ENCODE measurements at places on chromosomes 16 and 17.

- DNase-seq: no peak
Observed at GRCh38 chr17:30532871-30533270, 55.7 kb downstream of the GOSR1 start.

DNA sequence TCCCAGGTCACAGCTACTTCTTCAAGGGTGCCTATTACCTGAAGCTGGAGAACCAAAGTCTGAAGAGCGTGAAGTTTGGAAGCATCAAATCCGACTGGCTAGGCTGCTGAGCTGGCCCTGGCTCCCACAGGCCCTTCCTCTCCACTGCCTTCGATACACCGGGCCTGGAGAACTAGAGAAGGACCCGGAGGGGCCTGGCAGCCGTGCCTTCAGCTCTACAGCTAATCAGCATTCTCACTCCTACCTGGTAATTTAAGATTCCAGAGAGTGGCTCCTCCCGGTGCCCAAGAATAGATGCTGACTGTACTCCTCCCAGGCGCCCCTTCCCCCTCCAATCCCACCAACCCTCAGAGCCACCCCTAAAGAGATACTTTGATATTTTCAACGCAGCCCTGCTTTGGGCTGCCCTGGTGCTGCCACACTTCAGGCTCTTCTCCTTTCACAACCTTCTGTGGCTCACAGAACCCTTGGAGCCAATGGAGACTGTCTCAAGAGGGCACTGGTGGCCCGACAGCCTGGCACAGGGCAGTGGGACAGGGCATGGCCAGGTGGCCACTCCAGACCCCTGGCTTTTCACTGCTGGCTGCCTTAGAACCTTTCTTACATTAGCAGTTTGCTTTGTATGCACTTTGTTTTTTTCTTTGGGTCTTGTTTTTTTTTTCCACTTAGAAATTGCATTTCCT, 3.4 kb upstream of the LPCAT2 start:
- no peak for DNase-seq

- no peak for DNase-seq
Observed at GRCh38 chr16:29114574-29114973, 129.7 kb downstream of the LAT start.

GRCh38 chr17:17725752-17726457, 44.6 kb downstream of the RAI1 start:
- DNase-seq: no peak

DNA sequence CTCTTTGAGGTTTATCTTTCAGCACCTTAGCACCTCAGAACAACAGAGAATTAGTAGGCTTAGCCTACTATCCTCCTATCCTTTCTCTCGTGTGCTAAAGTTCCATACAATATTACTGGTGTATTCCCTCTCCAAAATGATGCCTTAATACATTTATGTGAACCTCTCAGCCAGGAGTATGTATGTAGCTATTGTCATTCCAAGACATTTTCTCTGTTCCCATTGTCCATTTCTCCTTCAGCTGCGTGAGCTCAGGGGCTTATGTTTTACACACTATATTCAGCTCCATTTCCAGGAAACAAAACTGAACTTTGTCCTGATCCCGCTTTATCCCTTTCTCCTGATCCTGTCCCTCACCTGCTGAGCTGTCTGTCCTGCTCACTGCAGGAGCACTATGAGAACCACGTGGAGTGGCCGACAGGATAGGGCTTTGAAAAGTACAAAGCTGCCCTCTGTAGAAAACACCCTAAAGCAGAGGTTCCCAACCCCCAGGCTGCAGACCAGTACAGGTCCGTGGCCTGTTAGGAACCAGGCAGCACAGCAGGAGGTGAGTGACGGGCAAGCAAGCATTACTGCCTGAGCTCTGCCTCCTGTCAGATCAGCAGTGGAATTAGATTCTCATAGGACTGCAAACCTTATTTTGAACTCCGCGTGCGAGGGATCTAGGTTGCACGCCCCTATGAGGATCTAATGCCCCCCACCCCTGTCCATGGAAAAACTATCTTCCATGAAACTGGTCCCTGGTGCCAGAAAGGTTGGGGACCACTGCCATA, 55.7 kb downstream of the CENPV start:
- DNase-seq: no peak

DNA sequence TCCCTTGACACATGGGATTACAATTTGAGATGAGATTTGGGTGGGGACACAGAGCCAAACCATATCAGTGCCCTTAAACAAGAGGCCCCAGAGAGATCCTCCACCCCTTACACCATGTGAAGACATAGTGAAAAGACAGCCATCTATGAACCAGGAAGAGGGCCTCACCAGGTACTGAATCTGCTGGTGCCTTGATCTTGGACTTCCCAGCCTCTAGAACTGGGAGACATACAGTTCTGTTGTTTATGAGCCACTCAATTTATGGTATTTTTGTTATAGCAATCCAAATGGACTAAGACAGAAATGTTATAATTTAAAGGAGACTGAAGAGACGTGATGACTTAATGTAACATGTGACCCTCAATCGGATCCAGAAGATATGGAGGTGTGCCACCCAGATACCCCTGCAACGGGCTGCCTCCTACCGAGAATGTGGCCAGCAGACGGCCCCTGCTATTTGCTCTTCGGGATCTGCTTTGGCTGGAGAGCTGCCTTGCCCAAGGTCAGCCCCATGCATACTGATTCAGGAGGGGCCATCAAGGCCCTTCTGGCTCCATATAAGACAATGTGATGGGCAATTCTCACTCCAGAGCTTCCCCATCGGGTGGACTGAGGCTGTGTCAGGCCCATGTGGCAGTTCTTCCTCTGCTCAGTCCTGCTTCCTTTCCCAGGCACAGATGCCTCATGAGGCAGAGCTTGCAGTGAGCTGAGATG, 80.6 kb downstream of the NETO2 start:
- DNase-seq: no peak

DNA sequence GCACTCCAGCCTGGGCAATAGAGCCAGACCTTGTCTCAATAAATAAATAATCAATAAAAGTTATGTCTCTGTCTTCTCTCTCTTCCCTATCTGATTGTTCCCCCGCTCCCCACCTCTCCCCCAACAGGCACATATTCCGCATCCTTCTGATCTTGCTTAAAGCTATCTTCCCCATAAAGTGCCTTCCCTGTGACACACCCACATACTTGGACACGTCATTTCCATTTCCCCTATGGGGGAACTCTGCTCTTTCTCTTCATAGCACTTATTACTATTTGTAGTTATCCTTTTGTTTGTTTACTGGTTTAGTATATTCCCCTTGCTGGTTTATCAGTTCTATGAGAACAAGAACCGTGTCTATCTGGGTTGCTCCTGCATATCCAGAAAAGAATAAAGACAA, 14.9 kb downstream of the MYO1D start:
- DNase-seq: no peak

GRCh38 chr17:78384479-78385175, 6.2 kb downstream of the PGS1 start:
- DNase-seq: no peak

DNA sequence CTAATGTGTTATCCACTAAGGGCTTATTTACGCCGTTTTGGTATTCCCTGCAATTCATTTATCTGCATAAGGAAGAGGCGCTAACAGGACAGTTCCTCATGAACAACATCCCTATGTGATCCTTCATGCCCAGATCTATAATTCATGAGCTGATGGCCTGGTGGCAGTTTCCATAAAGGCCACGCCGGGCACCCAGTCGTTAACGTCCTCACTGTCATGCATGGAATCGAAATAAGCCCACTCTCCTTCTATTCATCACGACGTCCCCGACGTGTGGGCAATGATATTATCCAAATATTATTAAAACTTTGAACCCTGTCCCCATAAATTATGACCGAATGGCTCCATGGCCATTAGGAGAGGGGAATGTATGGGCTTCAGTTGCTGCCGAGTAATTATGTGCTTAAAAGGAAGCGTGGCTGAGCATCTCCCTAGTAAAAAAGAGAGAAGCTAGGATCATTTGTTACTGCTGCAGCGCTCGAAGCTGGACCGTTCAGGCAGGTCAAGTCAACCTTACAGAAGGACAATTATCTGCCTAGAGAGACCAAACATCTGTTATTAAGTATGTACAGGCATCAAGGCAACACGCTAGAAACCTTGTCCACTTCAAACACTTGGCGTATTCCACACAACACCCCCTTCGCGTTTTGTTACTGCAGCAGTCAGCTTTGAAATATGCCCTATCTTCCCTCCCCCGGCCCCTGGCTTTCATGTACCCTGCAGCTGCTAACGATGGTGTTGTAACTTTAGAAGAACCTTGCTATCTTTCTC, 94.0 kb upstream of the SALL1 start:
- DNase-seq: no peak

DNA sequence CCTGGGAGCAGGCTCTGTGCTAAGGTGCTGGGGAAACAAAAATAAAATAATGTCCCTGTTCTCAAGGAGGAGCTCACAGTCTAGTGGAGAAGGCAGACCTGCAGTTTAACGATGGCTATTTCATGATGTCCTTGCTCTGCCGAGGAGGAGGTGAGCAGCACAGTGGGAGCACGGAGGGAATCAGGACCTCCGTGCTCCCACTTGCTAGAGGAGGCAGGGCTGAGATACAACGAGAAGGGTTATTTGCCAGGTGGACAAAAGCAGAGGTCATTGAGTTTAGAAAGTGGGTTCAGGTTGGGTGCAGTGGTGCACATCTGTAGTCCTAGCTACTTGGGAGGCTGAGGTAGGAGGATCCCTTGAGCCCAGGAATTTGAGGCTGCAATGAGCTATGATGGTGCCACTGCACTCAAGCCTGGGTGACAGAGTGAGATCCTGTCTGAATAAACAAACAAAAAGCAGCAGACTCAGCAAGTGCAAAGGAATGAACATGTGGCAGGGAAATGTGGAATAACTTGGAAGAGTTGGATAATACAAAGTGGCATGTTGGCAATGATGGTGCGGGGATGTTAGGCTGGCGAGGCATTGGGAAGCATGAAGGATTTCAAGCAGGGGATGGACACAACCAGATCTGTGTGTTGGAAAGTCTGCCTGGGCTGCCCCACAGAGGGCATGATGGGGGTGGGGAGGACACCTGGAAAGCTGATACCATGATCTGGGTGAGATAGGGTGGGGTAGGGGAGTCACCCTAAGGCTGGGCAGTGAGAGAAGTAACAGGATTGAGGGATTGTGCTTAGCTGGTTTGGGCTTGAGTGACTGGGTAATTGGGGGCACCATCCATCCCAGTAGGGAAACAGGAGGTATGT, 12.8 kb upstream of the TNS4 start:
- no peak for DNase-seq

DNA sequence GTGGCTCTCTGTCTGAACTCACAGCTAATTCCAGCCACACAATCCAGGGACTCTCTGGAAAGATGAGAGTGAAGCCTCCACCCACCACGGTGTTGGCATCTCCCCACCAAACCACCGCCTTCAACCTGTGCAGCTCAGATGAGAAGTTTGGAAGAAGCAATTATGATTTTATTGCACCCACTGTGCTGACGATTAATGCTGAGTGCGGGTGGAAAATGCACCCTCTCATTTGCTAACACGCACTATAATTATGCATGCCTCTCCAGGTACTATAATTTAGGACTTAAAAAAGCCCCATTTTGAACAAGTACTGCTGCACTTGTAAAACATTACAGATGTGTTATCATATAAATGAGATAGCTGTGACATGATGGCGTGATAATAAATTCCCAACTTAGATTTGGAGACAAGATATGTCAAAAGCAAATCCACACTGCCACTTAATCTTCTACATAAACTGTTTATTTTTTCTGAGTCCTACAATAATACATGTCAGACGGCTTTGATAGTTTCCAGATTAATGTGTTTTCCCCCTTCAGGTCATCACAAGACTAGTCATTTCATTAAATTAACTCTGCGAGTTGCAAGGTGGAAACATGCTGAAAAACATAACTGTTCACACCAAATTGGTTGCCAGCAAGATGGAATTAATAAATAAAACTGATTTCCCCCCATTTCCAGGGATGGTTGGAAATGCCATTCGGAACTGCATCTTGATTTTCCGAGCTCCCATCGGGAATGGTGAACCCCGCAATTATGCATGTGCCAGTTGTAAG, 466.5 kb upstream of the MAF start:
- no peak for DNase-seq

GRCh38 chr17:3659541-3660111, 8.8 kb downstream of the TAX1BP3 start:
- DNase-seq: no peak

GRCh38 chr17:30323262-30323894, 10.5 kb downstream of the TMIGD1 start:
- no peak for DNase-seq

DNA sequence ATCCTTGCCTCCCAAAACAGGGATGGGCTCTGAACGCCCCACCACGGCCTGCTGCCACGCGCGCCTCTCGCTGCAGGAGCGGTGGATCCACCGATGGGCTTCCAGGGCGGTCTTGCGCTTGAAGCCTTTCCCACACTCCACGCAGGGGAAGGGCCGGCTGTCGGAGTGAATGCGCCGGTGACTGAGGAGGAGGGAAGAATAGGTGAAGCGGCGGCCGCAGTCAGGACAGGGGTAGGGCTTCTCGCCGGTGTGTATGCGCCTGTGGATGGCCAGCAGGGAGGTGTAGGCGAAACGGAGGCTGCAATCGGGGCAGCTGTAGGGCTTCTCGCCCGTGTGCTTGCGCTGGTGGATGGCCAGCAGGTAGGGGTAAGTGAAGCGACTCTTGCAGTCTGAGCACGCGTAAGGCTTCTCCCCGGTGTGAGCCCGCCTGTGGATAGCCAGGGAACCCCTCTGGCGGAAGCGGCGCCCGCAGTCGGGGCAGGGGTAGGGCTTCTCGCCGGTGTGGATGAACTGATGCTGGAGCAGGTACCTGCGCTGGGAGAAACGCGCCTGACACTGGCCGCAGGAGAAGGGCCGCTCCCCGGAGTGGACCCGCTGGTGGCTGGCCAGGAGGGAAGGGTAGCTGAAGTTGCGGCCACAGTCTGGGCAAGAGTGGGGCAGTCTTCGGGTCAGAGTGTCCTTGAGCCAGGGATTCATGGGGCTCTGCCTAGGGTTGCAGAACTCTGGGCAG, 2.7 kb downstream of the ZNF785 start:
- no peak for DNase-seq

DNA sequence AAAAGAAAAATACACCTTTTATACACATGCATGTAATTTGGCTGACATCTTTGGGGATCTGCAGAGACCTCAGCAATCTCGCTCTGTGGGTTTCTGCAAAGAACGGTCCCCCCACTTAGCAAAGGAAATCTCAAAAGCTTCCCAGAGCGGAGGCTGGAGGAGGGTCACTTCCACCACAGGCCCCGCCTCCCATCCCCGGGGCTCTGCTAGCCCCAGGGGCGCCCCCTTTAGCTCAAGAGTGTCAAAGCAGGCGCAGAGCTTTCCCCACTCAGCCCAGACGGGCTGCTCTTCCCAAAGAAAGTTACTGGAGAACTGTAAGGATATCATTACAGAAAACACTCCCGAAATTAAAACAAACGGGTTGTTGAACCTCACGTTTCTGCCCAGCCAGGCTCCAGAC, 11.4 kb downstream of the SLC13A5 start:
- DNase-seq: no peak

GRCh38 chr16:23581764-23582163, 14.4 kb downstream of the NDUFAB1 start:
- DNase-seq: no peak

GRCh38 chr16:48081656-48082055, 74.1 kb downstream of the ABCC12 start:
- DNase-seq: no peak
